ENCODE measurements at places on chromosomes 4 and X. TPM values are rescaled to one million over a fixed set of nuclear protein-coding genes. Genes with fewer than 3 reads are reported as not detected.

DNA sequence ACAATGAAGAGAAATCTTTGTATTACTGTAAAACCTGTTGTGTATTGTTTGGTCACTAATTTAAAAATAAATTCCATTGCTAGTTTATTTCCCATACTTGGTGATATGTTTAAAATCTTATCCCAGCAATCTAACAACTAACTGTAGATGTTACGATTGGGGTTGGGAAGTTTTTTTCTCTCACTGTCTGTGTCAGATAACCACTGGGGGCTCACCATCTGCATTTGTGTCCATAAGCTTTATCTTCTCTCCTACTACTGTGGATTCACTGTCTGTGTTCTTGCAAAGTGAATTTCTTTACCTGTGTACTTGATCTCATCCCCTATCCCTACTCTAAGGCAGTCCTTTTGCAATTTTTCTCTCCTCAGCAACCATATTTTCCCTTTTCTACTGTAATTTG is 81.3 kb downstream of the STIM2 start:
- DNase-seq, result no peak

GRCh38 chrX:69124108-69124507 is 41.1 kb downstream of the PJA1 start:
- no peak for DNase-seq

- no peak for DNase-seq
These were observed 161.0 kb upstream of the S100G start for GRCh38 chrX:16488959-16489358.

DNA sequence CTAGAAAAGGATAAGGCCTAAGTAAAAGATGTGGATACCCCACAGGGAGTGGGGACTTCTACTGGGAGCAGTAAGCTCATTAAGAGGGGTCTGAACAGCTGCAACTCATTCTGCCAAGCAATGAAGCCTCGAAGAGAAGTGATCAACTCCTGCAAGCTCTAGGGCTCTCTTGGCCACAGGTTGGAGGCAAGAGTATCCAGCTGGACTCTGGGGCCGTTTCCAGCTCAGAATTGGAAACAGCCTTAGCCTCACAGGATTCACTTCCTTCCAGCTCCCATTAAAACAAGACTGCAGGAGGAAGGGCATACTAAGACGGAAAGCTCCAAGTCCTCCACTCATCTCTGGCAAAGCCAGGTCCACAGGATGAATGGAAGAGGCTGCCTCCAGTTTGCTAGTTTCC is 126.3 kb downstream of the ATG4A start:
- no peak for DNase-seq

GRCh38 chr4:41477181-41477905 is 60.6 kb upstream of the LIMCH1 start:
- no peak for DNase-seq

GRCh38 chrX:79412972-79413371 is 45.8 kb upstream of the ITM2A start:
- no peak for DNase-seq

GRCh38 chrX:14303891-14304290 is 225.4 kb upstream of the GLRA2 start:
- DNase-seq, result no peak

GRCh38 chrX:35445912-35446311 is 352.2 kb upstream of the MAGEB16 start:
- no peak for DNase-seq

GRCh38 chrX:120769576-120770341 is 105.9 kb downstream of the CT47B1 start:
- no peak for DNase-seq

- no peak for DNase-seq
These were observed 38.6 kb downstream of the ZNF827 start for GRCh38 chr4:145899886-145900460.

GRCh38 chr4:52012651-52013050 is 7.5 kb downstream of the LRRC66 start:
- DNase-seq, result no peak

- no peak for DNase-seq
These were observed 16.9 kb downstream of the ACTRT1 start for GRCh38 chrX:128035318-128035717.

The GYG2 gene
- 9.7 TPM for total RNA-seq
